Activated CD4-positive, alpha-beta memory T cell treated with anti-CD3 and anti-CD28 coated beads, Interleukin-2, amount 10 ng/mL, durations not matched to agents 7 days and 5 days (primary cell): ENCODE measurements at places on chromosomes 2 and 18. TPM values are rescaled to one million over a fixed set of nuclear protein-coding genes. Genes with fewer than 3 reads are reported as not detected.

GRCh38 chr2:40371525-40372282 lies 80.2 kb downstream of the SLC8A1 start:
- no peaks in the 10 kb centered on the region for H3K36me3 ChIP-seq
- no peak for DNase-seq
- no peak overlapping the region for H3K27ac ChIP-seq

The ZNF396 gene
- 1.7 TPM for total RNA-seq

- no peak for DNase-seq
- peaks cover 1% of the 10 kb centered on the region for H3K27me3 ChIP-seq
- no peak overlapping the region for H3K27ac ChIP-seq
- H3K4me1 ChIP-seq = peaks cover 1% of the 10 kb centered on the region
- peaks cover 1% of the 10 kb centered on the region for H3K36me3 ChIP-seq
Observed at GRCh38 chr2:1588978-1589621, 155.2 kb downstream of the PXDN start.

The TMEM37 gene
- total RNA-seq = not detected

DNA sequence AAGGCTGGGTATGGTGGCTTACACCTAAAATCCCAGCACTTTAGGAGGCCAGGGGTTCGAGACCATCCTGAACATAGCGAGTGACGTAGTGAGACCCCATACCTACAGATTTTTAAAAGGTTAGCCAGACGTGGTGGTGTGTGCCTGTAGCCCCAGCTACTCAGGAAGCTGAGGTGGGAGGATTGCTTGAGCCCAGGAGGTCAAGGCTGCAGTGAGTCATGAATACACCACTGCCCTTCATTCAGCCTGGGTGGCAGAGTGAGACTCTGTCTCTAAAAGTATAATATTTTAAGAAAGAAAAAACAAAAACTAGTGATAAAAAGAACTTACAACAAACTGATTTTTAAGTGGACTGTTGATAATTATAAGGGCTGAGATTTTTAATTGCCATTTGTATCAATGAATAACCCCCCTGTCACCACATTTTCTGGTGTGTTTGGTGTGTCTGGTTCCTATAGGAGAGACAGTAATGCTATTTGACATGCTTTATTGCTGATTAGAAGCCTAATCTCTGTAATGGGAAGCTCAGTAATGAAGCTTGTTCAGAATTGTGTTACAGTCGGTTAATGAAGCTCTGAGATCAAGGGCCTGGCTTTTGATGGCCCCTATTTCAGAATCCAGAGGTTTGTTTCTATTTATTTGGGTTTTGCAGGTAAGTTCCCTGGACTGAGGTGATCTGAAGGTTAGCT lies 147.0 kb downstream of the NEDD4L start:
- peaks cover 14% of the 10 kb centered on the region for H3K27me3 ChIP-seq
- H3K4me1 ChIP-seq = peaks cover 9% of the 10 kb centered on the region
- no peak overlapping the region for H3K4me3 ChIP-seq

DNA sequence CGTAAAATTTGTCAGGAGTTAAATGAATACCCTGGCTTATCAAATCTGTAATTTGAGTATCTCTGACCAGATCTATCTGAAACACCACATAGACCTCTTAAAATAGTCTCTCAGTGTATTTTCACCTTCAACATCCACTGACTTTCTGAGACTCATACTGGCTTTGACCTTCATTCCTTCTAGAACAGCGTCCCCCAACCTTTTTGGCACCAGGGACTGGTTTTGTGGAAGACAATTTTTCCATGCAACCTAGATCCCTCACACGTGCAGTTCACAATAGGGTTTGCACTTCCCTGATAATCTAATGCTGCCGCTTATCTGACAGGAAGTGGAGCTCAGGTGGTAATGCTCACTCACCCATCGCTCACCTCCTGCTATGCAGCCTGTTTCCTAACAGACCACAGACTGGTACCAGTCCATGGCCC lies 3.2 kb downstream of the NBAS start:
- H3K4me3 ChIP-seq = no peak overlapping the region
- DNase-seq = no peak
- H3K27ac ChIP-seq = no peak overlapping the region
- H3K36me3 ChIP-seq = peaks cover 16% of the 10 kb centered on the region
- peaks cover 40% of the 10 kb centered on the region for H3K4me1 ChIP-seq
- H3K27me3 ChIP-seq = no peaks in the 10 kb centered on the region

DNA sequence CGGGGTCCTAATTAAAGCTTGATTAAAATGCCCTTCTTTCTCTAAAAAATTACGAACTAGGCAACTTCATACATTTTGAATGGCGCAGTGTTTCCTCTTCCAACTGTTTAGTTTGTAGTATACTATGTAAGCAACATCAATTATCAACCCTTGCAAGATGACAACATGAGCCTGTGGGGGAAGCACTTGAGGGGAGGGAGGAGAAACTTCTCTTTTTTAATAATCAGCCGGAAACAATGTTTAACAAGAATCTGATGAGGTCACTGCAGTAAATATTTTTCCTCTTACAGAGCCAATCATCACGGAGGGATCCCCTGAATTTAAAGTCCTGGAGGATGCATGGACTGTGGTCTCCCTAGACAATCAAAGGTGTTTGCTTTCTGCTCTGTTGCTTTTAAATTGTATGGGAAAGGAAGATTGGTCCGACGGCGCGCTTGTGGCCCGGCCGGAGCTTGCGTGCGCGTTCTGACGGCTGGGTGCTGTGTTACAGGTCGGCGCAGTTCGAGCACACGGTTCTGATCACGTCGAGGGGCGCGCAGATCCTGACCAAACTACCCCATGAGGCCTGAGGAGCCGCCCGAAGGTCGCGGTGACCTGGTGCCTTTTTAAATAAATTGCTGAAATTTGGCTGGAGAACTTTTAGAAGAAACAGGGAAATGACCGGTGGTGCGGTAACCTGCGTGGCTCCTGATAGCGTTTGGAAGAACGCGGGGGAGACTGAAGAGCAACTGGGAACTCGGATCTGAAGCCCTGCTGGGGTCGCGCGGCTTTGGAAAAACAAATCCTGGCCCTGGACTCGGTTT lies 5.3 kb upstream of the DLX1 start:
- H3K27me3 ChIP-seq = peaks cover 85% of the 10 kb centered on the region
- no peak overlapping the region for H3K4me3 ChIP-seq

GRCh38 chr2:33441235-33441810 lies 35.1 kb upstream of the RASGRP3 start:
- peak; percentile 25 for DNase-seq
- H3K36me3 ChIP-seq = no peaks in the 10 kb centered on the region
- peaks cover 2% of the 10 kb centered on the region for H3K27me3 ChIP-seq
- no peak overlapping the region for H3K27ac ChIP-seq

DNA sequence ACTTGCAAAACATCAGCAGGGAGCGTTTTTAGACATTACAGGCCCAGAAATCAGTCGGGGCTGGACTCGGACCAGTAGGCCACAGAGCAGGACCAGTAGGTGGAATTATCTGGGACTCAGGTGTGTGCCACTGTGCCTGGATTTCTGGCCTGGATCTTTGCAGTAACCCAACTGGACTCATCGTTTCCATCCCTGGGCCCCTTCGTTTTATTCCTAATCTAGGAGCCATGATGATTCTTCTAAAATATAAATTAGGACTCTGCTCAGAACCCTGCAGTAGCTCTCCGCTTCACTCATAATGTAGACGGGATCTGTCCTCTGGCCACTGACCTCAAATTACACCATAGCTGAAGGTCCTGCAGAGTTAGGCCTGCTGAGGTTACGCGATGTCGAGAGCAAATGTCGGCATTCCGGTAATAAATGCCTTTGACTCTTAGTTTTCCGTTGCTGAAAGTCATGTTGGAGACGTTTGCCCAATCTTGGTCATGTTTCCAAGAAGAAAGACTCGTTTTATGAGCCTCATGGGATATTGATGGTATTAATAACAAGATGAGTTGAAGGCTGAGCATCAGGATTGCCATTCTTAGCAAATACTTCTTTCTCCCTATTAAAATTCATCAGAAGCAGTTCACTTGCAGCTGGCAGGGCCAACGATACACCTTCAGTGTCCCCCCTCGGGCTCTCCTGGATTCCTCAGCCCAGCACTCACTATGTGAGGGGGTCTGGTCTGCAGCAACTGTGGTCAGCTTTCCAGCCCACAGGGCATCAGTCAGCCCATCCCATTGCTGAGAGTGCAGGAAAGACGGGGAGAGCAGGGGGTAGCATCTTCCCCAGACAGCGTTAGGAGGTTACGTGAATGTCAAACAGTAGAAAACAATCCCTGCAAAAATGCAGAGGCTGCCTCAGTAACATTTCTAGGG lies 39.9 kb upstream of the KLF11 start:
- H3K4me3 ChIP-seq = no peak overlapping the region
- H3K27ac ChIP-seq = no peak overlapping the region
- DNase-seq = no peak
- no peaks in the 10 kb centered on the region for H3K36me3 ChIP-seq

- H3K36me3 ChIP-seq = no peaks in the 10 kb centered on the region
- no peak overlapping the region for H3K4me3 ChIP-seq
- peaks cover 1% of the 10 kb centered on the region for H3K27me3 ChIP-seq
- DNase-seq = no peak
- no peaks in the 10 kb centered on the region for H3K4me1 ChIP-seq
- no peak overlapping the region for H3K27ac ChIP-seq
Observed at GRCh38 chr2:217837530-217837929, 165.3 kb downstream of the TNS1 start.

DNA sequence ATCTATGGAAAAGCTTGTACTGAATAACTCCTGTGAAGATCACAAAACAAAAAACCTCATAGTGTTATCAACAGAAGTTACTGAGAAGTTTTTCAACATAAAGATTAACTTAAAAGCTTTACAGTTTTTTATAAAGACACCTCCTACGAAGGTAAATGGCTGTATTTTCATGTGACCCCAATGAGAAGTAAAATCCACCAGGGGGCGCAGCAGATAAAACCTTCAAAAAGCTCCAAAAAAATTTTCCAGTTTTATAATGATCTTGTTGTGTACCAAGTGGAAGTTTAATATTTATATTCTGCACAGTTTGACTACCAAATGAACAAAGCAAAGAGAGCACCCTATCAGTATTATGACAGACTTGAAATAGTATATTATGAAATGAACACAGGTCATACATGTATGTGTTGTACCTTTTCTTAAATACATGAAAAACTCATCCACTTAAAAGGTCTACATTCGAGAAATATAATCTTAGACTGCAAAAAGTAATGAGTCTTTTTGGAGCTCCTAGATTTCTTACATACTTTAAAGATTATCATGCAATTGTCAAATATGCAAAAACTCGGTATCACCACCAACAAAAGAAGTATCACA lies 38.5 kb downstream of the PNO1 start:
- no peaks in the 10 kb centered on the region for H3K27me3 ChIP-seq
- peaks cover 32% of the 10 kb centered on the region for H3K4me1 ChIP-seq
- H3K27ac ChIP-seq = no peak overlapping the region

The KCNS3 gene
- total RNA-seq = not detected

GRCh38 chr2:58054264-58054663 lies 7.7 kb downstream of the VRK2 start:
- H3K4me3 ChIP-seq = no peak overlapping the region
- H3K27me3 ChIP-seq = no peaks in the 10 kb centered on the region
- peaks cover 10% of the 10 kb centered on the region for H3K4me1 ChIP-seq
- no peak overlapping the region for H3K27ac ChIP-seq
- H3K36me3 ChIP-seq = peaks cover 35% of the 10 kb centered on the region

DNA sequence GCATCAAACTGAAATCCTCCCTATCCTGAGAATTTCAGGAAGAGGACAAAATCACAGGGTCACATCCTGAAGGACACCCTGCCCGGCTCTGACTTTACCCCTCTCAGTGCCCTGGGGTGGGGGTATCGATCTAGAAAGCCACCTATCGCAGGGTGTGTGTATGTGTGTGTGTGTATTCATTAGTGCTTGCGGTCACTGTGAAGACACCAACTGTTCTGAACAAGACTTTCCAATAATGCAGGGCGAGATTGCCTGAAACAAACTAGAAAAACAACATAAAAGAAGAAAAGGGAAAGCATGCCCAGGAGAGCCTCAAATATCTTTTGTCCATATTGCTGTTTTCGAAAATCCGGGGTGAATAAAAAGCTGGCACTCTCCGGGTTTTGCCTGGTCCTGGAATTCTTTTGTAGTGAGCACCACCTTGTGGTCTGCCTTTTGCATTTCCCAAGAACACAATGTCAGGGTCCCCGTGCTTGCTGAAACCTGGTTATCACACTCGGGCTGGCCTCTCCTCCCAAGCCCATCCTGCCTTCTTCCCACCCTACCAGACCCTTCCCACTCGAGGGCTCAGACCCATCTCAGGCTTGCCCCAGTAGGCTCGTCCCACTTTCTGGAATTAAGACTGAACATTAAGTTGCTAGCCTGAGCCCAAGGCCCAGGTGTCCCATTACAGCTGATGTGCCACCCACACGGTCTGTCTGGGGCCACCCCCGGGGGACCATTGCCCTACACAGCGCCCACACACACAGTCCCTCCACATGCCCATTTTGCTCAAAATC lies 25.0 kb upstream of the COPS8 start:
- H3K36me3 ChIP-seq = no peaks in the 10 kb centered on the region
- peaks cover 2% of the 10 kb centered on the region for H3K27me3 ChIP-seq
- DNase-seq = no peak
- peaks cover 25% of the 10 kb centered on the region for H3K4me1 ChIP-seq
- H3K27ac ChIP-seq = no peak overlapping the region
- H3K4me3 ChIP-seq = no peak overlapping the region

DNA sequence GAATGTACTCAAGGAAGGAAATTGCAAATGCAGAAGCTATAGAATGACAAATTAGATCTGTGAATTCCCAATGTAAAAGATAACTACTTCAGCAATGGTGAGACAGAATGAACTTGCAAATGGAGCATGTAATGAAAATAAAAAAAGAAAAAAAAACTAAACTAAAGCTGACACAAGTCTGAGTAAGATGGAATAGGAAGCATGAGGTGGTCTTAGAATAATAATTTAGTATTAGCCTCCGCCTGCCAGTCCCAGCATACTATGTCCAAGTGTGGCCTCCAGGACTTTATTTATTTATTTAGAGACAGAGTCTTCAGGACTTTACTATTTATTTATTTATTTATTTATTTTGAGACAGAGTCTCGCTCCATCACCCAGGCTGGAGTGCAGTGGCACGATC lies 37.4 kb upstream of the SLC39A10 start:
- no peak overlapping the region for H3K27ac ChIP-seq
- no peaks in the 10 kb centered on the region for H3K36me3 ChIP-seq
- no peaks in the 10 kb centered on the region for H3K27me3 ChIP-seq
- H3K4me3 ChIP-seq = no peak overlapping the region
- no peaks in the 10 kb centered on the region for H3K4me1 ChIP-seq

GRCh38 chr2:215933151-215933550 lies 80.2 kb downstream of the MREG start:
- peaks cover 8% of the 10 kb centered on the region for H3K27me3 ChIP-seq
- DNase-seq = no peak
- no peaks in the 10 kb centered on the region for H3K36me3 ChIP-seq
- H3K4me1 ChIP-seq = peaks cover 15% of the 10 kb centered on the region
- H3K27ac ChIP-seq = no peak overlapping the region
- H3K4me3 ChIP-seq = no peak overlapping the region

DNA sequence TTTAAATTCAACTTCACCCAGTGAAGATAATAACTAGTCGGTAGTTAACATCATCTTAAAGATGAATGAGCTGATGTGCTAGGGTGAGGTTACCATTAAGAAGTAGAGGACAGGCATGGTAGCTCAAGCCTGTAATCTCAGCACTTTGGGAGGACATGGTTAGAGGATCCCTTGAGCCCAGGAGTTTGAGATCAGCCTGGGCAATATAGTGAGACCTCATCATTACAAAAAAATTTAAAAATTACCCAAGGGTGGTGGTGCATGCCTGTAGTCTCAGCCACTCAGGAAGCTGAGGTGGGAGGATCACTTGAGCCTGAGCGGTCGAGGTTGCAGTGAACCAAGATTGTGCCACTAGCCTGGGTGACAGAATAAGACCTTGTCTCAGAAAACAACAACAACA lies 4.7 kb downstream of the GALNT5 start:
- H3K36me3 ChIP-seq = no peaks in the 10 kb centered on the region
- H3K4me3 ChIP-seq = no peak overlapping the region
- no peak for DNase-seq
- H3K4me1 ChIP-seq = peaks cover 29% of the 10 kb centered on the region

The ANO7 gene
- 0.53 TPM for total RNA-seq

The USP40 gene
- 18.9 TPM for total RNA-seq
